ENCODE measurements at places on chromosomes 6 and 20.
A peak's percentile ranks its signal among the peaks of the same experiment; 100 is the strongest.

DNA sequence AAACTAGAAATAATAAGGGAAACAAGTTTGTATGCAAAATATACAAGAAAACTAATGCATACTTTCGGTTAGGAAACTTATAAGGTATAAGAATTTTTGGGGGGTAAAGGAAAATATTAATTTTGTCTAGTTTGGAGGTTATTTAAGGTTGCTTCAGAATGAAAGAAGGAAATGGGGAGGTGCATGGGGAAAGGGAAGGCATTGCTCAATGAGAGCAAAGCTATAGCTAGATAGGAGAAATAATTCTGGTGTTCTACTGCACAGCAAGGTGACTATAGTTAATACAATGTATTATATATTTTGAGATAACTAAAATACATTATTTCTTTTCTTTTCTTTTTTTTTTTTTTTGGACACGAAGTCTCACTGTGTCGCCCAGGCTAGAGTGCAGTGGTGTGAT lies 5.4 kb upstream of the MYMX start:
- no peak for DNase-seq

- DNase-seq: no peak
Measured at GRCh38 chr6:147910281-147910680, 401.8 kb downstream of the SAMD5 start.

- no peak for DNase-seq
Measured at GRCh38 chr6:107064579-107065065, 36.6 kb downstream of the MTRES1 start.

- no peak for DNase-seq
Measured at GRCh38 chr20:47031004-47031403, 136.4 kb downstream of the EYA2 start.

DNA sequence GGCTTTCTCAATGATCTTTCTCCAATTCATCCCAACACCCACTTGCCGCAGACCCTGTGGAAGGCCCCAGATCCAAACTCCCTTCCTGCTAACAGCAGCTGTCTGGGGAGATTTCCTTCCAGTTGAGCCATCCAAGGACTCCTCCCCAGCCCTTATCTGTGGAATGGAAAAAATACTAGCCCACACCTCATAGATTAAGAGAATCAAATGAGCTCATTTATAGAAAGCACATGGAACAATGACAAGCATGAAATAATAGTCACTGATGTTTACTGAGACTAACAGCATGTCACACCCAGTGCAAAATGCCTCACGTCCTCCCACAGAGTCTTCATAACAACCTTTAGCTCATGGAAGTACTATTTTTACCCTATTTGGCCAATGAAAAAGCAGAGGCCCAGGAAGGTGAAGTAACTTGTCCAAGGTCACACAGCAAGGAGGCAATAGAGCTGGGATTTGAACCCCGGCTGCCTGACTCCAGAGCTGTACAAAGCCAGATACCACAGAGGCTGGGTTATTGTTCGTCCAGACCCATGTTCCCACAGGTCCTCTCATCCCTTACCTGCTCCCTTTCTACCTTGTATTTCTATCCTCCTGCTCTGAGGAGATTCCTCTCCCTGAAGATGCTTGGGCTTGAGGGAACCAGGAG lies 23.4 kb upstream of the PTGIS start:
- DNase-seq: no peak

DNA sequence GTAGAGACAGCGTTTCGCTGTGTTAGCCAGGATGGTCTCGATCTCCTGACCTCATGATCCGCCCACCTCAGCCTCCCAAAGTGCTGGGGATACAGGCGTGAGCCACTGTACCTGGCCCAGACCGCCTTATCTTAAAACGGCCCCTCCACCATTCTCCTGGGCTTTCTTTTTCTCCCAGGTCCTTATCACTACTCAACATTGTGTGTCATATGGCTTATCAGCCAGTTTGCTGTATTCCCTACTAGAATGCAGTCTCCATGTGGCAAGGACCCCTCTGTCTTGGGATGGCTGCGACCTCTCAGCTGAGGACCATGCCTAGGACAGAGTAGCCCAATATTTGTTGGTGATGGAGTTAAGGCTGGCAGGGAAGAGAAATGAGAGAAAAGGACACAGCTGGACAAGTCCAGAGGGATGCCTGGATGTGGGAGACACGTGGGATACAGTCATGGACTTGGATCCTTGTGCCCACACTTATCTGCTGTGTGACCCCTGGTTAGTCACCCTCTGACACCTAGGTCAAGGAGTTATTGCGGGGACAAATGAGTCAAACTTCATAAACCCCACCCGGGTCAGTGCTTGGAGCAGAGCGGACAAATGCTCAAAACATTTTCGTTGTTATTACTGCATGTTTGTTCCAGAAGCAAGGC lies 24.0 kb downstream of the ADA start:
- no peak for DNase-seq

- no peak for DNase-seq
Measured at GRCh38 chr6:145270464-145270863, 464.9 kb downstream of the EPM2A start.

DNA sequence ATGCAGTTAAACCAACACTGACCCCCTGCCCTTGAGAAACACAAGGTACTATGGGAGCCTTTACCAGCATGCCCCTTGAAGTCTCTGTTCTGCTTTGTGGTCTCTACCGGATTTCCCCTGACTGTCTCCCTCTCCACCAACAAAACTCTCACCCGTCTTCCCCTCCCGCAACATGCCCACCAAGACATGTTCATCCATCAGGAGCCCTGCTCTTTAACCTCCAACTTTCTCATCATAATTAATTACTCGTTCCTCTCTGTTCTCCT lies 1.1 kb downstream of the ZNF165 start:
- peak; percentile 29 for DNase-seq

- DNase-seq: no peak
Measured at GRCh38 chr6:56687551-56687950, 44.9 kb upstream of the DST start.

DNA sequence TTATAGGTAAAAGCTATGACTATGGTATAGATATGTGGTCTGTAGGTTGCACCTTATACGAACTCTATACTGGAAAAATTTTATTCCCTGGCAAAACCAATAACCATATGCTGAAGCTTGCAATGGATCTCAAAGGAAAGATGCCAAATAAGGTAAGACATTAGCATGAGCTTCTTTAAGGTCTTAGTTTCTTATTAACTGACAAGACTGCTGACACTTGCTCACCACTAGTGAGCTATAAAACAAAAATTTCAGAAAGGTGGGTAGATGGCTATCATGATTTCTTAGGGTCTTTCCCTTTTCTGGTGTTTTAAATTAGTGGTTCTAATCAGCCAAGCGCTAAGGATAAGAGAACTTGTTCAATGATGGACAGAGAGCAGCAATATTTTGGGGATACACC lies 21.9 kb downstream of the FAM217A start:
- DNase-seq: no peak

DNA sequence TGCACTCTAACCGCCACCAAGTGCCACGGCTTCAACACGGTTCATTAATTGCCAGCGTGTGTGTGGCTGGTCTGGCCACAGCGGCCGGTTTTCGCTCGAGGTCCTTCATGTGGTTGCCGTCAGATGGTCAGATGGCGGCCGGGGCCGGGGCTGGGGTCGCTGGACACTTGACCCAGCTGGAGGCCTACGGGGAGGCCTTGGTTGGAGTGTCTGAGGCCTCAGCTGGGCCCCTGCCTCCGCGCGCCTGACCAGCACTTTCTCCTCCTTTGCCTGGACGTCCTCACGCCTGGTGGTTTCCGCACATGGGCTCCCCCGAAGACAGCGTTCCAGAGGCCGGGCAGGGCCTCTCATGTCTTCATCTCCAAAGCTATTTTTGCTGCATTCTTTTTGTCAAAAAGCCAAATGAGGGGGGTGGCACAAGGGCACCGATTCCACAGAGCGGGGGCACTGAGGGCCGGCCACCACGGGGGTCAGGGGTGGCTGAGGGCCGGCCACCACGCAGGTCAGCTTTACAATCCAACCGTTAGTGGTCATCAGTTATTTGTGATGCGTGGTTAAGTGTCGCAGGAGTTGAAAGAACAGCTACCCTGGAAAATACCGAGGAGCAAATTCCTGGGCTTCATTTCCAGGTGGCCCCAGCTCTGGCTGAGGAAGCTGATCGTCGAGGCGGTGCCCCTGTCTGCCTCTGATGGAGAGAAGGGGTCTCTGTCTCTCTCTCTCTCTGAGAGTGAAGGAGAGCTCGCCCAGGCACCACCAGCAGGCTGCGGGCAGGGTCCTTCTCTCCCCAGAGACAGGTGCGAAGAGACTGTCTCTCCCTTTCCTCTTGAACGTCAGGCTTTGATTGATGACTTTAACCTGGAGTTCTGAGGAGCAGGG lies 50.5 kb upstream of the FRMD1 start:
- DNase-seq: no peak
